ENCODE measurements at places on chromosomes 2 and 18.

- DNase-seq: no peak
These were observed 376.0 kb downstream of the DCC start for GRCh38 chr18:52715991-52716390.

GRCh38 chr2:133721118-133721517, 152.9 kb upstream of the NCKAP5 start:
- no peak for DNase-seq

GRCh38 chr2:134155134-134155533, 98.7 kb upstream of the MGAT5 start:
- no peak for DNase-seq

DNA sequence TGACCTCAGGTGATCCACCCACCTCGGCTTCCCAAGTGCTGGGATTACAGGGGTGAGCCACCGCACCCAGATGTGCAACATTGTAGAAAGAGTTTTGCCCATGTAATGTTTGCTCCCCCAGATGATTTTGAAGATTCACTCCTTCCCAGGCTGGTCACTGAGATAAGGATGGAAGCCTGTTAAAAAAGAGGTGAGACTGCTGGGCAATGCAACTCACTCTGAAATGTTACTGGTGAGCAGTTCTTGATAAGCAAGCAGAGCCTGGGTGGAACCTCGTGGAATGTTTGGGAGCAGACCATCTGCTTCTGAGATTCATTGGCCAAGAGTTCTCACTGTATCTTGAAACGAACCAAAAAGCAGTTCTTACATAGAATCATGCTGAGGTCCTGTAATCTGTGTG, 19.7 kb downstream of the GRP start:
- no peak for DNase-seq

GRCh38 chr2:135473567-135473966, 57.5 kb downstream of the ZRANB3 start:
- no peak for DNase-seq

- DNase-seq: no peak
These were observed 62.8 kb upstream of the DTNA start for GRCh38 chr18:34647251-34647650.

DNA sequence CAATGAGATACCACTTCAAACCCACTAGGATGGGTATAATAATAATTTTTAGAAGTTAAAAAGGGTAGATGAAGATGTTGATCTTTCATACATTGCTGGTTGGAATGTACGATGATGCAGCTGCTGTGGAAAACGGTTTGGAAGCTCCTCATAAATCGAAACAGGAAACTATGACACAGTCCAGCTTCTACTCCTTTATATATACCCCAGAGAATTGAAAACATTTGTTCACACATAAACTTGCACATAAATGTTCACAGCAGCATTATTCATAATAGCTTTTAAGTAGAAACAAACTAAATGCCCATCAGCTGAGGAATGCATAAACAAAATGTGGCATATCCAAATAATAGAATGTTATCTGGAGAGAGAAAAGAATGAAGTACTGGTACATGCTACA, 95.0 kb downstream of the STRADB start:
- DNase-seq: no peak

DNA sequence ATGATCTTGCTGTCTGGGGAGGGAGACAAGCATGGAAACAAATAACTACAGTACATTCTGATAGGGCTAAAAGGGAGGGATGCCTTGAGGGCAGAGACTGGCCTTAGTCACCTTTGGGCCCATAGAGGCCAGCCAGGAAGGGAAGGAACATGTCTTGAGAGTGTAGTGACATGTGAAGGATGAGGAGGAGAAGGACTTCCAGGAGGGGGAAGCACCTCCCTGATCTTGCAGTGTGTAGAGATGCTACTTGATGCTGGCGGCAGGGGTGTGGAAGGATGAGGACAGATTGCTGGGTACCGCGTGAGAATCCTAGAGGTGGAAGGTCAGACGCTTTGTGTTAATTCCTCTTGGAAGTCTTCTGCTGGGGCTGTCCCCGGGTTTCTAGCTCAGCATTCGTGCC, 13.1 kb downstream of the TET3 start:
- no peak for DNase-seq

DNA sequence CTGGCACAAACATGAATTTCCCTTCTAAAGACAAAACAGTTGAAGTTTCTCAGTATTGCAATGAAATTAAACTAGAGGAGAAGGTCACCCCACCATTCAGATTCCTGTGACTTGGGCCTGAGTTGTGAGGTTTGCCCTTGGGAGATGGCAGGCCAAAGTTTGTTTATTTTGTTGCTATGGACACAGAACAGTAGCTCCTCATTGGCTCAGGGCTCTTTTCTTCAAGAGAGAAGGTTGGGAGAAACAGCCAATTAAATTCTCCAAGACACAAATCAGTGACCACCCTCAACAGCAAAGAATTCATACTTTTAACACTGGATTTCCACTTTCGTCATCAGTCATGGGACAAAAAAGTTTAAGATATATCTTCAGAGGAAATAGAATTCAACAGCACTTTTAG, at the start of gene FLACC1:
TSS of gene FLACC1 (minus strand) at position 125 of the 400 bp plus-strand sequence. CDS start 5,941 bp downstream, outside the sequence.
- no peak for DNase-seq

DNA sequence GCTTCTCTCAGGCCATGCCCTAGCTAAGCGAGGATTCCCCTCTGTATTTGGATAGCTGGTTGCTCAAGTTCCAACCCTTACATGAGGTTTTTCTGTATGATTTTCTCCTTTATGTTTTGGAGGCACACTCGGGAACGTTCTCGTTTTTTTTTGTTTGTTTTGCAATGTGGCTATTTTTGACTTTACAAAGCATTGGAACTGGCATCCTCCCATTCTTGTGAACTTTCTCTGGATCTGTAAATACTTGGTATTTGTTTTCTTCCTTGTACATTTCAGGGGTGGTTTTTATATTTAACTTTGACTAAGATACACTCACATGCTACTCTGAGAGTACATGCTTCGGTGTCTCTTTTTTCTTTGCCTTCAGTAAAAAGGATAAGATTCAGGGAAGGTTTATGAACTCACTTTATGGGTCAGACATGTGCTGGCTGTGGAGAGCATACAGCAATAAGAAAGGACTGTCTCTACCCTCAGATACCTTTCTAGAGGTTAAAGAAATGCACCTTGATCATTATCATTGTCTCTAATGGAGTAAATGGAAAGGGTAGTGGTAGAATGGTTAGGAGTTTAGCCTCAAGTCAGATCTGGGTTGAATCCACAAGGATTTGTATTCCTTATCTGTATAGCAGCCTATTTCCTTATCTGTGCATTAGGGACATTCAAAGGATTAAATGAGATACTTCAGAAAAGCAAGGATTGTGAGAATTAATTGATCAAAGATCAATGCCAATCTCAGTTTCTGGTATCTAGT, 61.9 kb downstream of the MEIS1 start:
- no peak for DNase-seq

- DNase-seq: no peak
These were observed 54.7 kb downstream of the BCL2 start for GRCh38 chr18:63264871-63265270.

DNA sequence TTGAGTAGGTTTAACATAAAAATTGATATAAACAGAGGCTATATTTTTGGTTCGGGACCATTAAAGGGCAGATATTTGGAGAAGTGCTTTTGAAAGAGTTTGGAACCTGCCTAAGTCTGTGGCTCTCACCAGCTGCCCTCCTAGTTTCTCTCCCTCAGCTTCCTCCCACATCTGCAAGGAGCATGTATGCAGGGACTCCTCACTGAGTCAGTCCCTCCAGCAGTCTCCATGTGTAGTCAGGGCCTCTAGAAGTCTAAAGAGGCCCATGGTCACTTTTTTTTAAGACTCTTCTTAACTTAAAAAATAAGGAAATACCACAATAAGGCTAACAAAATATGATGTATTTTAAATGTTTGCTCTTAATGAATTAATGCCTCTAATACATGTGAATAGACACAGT, 220.0 kb upstream of the TANK start:
- DNase-seq: no peak

GRCh38 chr2:202425036-202425435, 48.9 kb downstream of the BMPR2 start:
- DNase-seq: no peak

- DNase-seq: no peak
These were observed 15.9 kb upstream of the ZBTB14 start for GRCh38 chr18:5311301-5311989.

DNA sequence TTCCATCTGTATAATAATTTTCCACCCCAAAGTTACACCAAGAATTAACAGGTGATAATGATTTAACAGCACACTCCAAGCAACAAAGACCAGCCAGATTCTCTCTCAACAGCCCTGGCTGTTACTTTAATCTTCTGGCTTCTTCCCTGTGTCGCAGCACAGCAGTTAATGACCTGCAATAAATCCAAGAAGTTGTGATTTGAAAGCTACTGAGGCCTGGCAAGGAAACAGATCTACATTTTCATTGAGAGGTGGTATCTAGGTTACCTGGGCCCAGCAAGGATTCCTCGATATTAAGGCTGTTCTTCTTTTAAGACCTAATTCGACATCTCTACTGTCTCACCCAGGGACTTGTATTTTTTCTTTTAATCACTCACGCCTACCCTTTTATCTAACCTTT, 433.8 kb downstream of the NBAS start:
- DNase-seq: no peak

- DNase-seq: no peak
These were observed 188.0 kb upstream of the GLI2 start for GRCh38 chr2:120547662-120548061.

- DNase-seq: no peak
These were observed 15.5 kb upstream of the NFU1 start for GRCh38 chr2:69452687-69453086.

DNA sequence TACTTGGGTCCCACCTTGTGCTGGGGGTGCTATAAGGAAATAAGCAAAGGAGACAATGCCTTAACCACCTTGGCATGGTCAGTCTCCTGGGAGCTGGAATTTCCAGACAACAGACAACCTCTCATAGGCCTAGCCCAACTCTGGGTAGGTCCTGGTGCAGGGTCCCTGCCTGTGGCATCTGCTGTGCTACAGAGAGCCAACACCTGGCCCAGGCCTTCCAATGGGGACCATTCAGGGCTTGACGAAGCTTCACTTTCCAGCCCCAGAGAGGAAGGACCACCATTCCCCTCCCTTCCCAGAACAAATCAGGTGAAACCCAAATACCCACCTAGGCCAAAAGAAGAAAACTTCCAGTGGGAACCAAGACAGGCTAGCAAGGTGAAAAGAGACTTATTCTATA, 82.8 kb downstream of the SMAD7 start:
- no peak for DNase-seq

DNA sequence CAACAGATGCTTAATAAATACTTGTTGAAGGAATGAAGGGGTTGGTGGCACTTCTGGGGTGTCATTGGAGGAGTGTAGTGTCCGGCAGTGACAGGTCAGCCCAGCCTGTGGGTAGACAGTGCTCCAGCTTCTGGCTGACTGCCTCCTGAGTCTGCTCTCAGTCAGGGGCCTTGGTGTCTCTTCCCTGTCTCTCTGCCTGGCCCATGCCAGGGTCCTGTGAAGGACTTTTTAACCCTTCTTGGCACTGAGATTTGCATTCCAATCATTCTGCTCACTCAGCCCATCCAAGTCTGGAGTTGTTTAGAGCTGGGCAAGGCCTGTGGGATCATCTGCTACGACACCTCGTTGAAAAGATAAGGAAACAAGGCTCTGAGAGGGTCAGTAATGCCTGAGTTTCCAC, 1.4 kb upstream of the KCNK3 start:
- no peak for DNase-seq

- DNase-seq: no peak
These were observed 7.4 kb upstream of the FZD5 start for GRCh38 chr2:207777124-207777523.

DNA sequence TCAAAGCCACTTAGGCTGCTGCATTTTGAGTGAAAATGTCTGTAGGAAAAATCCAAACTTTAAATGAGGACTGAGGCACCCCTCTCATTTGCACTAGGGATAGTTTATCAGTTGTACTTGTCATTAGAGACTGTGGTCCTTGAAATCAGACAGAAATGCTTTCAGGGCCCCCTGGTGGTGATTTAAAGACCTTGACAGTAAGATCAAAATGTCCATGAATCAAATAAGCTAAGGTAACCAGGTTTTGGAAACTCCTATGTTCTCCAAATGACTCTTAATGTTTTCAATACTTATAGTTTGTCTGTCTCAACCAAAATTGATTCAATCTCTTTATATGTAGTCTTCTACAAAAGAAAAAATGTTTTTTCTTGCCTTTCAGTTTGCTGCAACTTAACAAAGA, 28.8 kb upstream of the DDX18 start:
- no peak for DNase-seq

- DNase-seq: no peak
These were observed 130.9 kb downstream of the STK39 start for GRCh38 chr2:168116448-168116847.

GRCh38 chr2:176468457-176469113, 199.3 kb downstream of the MTX2 start:
- DNase-seq: no peak

DNA sequence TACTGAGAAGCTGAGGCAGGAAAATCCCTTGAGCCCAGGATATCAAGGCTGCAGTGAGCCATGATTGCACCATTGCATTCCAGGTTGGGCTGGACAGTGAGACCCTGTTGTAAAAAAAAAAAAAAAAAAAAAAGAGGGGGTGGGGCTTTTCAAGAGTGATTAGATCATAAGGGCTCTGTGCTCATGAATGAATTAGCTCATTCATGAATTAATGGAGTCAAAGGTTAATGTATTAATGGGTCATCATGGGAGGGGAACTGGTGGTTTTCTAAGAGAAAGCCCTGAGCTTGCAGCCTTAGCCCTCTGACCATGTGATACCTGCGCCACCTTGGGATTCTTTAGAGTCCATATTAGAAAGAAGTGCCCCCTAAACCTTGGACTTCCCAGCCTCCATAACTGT, 4.5 kb downstream of the SLC19A3 start:
- no peak for DNase-seq

DNA sequence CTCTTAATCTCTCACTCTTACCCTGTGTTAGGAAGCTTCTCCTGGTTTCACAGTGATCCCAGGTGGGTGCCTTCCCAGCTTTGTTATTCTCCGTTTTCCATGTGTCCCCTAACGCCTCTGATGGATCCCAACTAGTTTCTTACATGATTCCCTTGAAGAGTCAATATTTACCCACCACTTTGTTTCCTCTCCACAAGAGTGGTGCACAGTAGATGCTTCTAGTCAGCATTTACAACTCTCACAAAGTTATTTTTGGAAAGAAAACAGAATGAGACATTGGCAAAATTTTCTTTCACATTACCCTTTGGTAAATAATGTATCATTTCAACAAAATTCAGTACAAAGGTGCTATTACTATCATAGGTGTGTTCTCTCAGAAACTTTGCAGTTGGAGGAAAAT, 1611.1 kb upstream of the ZEB2 start:
- DNase-seq: no peak
